ENCODE measurements at places on chromosomes 2 and 18. TPM values are rescaled to one million over a fixed set of nuclear protein-coding genes. Genes with fewer than 3 reads are reported as not detected.

DNA sequence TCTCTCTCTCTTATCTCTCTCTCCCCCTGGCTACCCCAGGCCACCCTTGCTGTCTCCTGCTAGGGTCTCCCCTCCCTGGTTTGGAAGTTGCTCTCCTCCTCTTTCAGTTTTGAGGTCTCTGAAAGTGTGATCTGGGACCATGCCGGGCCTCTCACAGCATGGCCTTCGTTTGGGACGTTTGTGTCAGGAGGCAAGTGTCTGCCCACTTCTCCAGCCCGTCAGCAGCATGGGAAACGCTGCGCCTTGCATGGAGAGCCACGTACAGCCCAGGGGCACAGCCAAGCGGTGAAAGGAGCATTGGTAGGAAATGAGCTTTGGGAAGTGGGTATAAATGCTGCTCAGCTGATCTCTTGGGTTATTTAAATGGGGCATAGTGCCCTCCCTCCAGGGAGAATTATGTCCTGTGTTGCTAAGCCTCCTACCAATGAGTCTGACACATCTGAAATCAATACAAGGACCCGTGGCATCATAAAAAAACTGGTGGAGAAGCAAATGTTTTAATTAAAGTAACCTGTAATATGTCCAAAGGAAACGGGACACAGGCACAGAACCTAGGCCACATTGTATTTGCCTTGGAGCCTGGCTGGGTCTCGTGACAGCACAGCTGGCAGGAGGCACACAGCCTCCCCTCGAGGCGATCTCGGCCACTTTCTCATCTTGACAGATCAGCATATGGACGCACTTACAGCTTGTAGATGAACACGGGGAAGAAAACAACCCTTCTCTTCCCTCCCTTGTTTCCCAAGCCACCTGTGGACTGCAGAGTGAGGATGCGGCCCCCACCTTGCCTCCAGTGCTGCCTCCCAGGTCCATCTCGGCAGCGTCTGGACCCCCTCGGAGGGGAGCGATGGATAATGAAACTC, 72.7 kb downstream of the SH3RF3 start:
- DNase-seq, result no peak

GRCh38 chr2:145484448-145485097, 964.7 kb upstream of the ZEB2 start:
- no peak for DNase-seq

GRCh38 chr2:115543461-115543860, 1101.0 kb downstream of the DPP10 start:
- DNase-seq, result no peak

DNA sequence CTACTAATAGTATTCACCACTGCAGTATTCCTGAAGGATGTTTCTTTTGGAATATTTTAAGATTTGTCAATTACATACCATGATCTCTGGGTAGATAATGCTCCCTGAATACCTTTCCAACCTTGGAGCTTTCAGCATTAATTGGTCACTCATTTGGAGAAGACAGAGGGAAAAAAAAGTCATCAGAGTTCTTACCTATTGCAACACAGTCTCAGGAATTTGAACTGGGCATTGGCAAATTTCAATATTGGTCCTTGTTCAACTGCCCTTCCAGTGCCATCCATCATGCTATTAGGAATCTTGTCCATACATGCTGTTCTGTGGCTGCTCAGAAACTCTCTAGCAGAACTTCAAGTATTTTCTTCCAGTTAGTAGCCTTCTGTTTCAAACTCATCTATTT, 83.6 kb upstream of the KCNJ3 start:
- no peak for DNase-seq

DNA sequence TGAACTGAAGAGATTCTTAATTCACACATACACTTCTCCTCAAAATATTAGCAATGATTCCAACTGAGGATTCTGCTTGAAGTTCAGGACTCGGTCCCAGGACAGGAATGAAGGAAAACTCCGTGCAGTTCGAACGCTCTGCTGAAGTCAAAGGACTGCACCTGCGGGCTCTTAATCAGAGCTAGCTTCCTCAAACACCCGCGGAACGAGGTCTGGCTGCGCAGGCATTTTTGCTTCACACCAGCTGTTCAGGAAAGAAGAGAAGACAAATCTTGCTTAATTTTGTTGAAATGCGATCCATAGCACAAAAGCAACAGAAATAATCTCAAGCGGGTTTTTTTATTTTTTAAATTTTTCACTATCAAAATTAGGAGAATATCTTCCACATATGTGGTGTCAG, 175.6 kb downstream of the LAMA1 start:
- no peak for DNase-seq

- DNase-seq, result peak; percentile 81
These were observed 33.8 kb downstream of the HS1BP3 start for GRCh38 chr2:20617081-20617575.

DNA sequence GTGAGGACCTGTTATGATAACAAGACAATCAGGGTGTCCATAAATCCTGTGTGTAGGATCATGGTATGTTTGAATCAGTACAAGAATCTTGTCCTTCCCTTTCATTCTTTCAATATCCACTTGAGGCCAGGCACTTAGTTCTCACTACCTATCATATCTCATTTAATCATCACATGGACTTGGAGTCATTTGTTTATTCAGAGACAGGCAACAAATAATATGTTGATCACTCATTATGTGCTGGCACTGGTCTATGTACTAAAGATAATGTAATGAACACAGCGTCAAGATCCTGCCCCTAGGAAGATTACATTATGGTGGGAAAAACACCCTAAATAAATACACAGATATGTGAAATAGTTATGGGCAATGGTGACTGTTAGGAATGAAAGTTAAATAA, 342.6 kb downstream of the LPIN1 start:
- no peak for DNase-seq

DNA sequence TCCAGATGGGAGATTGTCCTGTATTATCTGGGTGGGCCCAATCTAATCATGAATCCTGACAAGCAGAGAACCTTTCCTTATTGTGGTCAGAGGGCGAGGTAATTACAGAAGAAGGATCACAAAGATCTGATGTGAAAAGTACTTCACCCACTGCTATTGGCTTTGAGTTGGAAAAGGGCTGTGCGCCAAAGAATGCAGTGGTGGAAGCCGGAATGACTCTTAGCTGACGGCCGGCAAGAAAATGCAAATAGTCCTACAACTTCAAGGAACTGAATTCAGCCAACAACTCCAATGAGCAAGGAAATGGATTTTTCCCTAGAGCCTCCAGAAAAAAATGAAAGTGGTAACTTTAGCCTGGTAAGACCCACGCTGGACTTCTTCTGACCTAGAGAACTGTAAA, 67.3 kb downstream of the CTNNA2 start:
- DNase-seq, result no peak

DNA sequence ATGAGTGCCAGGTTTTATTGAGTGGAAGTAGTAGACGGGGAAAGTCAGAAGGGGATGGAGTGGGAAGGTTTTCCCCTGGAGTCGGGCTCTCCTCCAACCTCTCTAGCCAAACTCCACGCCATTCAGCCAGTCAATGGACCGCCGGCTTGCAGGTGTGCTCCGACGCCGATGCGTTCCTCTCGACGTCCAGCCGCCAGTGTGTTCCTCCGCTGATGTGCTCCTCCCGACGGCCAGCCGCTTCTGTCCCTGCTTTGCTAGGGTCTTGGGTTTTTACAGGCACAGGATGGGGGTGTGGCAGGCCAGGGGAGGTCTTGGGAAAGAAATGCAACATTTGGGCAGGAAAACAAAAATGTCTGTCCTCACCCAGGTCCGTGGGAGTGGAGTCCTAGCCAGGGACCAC, 94.3 kb upstream of the TEX51 start:
- DNase-seq, result no peak

DNA sequence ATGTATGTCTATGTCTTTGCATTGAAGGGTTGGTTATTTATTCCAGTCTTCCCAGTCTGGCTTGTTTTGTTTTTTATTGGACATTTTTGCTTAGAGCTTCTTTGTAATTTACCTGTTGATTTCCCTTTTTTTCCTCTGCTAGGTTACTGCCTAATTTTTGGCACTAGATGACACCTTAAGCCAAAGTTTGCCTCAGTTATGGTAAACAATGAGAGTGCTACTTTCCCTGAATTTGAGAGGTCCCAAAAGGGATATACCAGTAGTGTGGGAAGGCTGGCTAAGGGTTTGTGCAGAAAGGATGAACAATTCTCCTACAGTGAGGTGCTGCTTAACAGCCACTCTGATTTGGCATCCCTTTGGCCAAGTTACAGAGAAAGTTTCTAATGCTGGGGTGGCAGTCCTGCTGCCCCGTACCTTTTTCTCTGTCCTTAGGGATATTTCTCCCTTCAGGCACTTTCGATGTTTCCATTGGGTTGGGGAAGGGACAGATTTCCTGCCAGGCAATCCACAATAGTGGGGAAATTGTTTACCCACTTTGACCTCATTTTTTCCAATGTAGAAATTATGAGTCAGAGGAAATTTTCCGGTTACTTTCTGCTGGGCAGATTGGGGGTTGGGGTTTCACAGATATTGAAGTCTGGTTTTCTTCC, 354.9 kb downstream of the PTPRM start:
- DNase-seq, result no peak

- DNase-seq, result no peak
These were observed 39.7 kb upstream of the MRPL19 start for GRCh38 chr2:75606761-75607399.

GRCh38 chr18:56872140-56872539, 221.0 kb downstream of the WDR7 start:
- no peak for DNase-seq

- DNase-seq, result no peak
These were observed 748.7 kb downstream of the BCL11A start for GRCh38 chr2:59804732-59805131.

DNA sequence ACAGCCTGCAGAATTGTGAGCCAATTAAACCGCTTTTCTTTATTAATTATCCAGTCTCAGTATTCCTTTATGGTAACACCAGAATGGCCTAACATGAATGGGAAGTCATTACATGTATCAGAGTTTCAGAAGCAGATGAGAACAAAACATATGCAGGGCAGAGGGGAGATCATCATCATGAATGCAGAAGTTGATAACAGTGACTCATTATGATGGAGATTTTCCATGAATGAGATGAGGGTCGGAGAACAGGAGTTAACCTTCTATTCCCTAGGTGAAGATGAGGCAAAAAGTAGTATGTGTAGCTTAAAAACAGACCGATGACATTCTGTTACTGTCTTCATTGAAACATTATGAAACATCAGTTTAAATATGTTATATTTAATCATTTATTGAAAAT, 59.5 kb upstream of the PPM1B start:
- no peak for DNase-seq

DNA sequence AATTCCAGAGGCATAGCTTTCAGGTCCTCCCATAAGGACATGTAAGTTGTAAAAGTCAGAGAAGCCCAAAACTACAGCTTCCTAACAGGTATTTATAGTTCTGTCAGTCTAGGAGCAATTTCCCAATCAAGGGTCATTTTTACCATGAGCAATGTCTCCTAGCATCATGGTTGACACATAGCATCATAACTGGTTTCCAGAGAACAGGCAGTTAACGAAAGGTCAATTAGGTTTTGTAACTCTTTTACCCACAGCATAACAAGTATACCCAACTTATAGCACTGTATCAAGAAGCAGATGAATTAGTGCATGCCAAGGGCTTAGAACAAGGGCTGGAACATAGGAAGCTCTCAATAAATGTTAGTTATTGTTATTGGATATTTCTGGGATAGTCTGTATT, 110.1 kb downstream of the MREG start:
- DNase-seq, result no peak

- DNase-seq, result no peak
These were observed 94.0 kb upstream of the SULT1C3 start for GRCh38 chr2:108145557-108146326.

CFAP221 gene
- total RNA-seq, result 0.45 TPM

ANTXR1 gene
- 207 TPM for total RNA-seq

SLC5A7 gene
- total RNA-seq, result not detected

CNOT9 gene
- total RNA-seq, result 32.3 TPM

BIRC6 gene
- 76.0 TPM for total RNA-seq

DOCK10 gene
- 14.3 TPM for total RNA-seq

Data from chondrocyte (in vitro differentiated cells).